DMS79 treated with DMSO at 0.1 percent for 48 hours (cell line): ENCODE measurements at places on chromosomes 11 and 22.

GRCh38 chr11:121659811-121660210 is 207.0 kb upstream of the SORL1-AS1 start:
- DNase-seq, result no peak

DNA sequence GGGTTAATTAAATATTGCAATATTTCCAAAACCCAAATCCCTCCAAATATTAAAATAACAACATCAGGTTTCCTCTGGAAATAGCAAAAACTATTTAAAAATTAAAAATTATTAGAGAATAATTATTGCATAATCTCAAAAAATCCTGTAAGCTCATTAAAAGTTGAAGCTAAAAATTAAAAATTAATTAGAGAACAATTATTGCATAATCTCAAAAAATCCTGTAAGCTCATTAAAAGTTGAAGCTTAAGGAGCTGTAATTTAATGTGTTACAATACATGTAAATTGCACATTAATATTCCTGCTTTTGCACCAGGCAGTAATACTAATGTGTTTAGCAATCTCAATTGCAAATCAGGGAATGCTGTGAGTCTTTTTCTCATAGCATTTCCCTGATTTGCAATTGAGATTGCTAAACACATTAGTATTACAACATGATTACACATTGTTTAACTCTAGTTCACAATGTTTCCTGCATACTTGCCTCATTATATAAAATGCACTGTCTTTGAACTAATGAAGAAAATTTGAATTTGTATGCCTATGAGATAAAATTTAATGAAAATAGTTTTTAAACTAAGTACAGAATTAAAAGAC is 247.7 kb downstream of the GUCY1A2 start:
- DNase-seq, result no peak

DNA sequence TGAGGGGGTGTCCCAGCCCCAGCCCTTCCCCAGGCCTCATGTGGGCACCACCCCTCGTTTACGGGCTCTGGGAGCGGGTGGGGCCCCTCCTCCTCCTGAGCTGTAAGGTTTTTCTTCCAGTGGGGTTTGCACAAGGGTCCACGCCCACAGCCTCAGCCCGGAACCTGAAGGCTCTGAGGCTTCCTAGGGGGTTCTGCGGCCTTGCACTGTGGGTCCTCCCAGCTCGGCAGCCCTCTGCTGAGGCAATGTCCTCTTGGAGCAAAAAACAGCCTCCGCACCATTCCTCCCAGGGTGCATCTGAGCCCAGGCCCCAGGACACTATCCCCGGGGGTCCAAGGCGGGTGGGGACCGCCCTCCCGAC is 14.1 kb downstream of the H19 start:
- no peak for DNase-seq

DNA sequence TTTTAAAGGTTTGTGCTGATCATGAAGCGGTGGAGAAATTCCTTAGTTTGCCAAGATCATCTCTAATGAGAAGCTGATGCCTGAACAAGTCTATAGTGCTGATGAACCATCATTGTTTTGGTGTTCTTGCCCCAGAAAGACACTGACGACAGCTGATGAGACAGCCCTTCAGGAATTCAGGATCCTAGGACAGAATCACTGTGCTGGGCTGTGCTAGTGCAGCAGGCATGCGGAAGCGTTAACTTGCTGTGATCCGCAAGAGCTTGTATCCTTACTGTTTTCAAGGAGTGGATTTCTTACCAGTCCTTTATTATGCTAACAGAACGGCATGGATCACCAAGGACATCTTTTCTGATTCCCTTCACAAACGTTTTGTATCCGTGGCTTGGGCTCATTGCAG is 104.1 kb downstream of the TBC1D22A start:
- DNase-seq, result no peak

- DNase-seq, result no peak
Observed at GRCh38 chr11:103051151-103051801, 40.7 kb downstream of the DCUN1D5 start.

GRCh38 chr11:17460406-17460805 is 16.2 kb downstream of the ABCC8 start:
- no peak for DNase-seq

DNA sequence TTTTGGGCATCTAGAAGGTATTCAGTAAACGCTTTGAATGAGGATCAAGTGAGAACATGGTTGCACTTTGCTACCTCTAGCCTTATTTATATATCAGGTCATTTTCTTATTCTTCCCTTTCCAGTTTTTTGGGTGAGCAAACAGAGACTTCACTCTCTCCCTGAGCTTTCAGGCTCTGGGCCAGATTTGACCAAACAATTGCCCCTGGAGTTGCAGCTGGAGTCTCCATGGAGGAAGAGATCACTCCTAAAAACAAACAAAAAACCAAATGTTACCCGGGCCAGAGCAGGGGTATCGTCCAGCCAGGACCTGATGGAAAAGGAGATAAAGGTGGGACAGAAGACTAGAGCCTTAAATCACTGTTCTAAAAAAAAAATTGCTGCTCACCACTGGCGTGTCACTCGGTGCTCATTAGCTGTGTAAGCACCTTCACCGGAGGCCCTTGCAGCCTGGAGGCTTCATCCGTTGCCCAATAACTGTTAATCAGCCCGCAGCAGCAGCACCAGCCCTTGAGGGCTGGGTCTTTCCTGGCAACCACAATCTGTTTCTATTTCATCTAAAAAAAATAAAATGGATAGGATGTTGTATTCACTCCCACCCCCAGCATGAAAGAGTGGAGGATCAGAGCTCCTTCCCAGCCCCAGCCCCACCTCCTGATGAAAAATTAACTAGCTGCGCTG is 125.0 kb downstream of the PKNOX2 start:
- DNase-seq, result no peak

- no peak for DNase-seq
Observed at GRCh38 chr11:1453611-1454034, 33.0 kb downstream of the MOB2 start.

DNA sequence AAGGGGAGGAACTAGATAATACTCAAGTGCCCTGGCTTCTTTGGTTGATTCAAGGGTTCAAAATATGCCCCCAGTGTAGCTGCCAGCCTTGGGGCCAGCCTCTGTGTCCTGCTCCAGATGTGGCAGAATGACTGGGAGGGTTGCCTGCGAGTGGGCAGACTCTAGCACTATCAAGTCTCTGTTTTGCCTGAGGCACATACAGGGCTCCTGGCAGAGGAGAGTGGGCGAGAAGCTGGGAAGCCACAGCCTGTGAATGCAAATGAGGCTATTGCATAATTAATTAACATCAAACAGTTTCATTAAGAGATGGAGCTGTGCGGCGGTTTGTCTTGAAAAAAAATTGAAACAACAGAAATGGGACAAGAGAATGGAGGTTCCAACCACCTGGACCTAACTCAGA is 50.8 kb downstream of the BUD13 start:
- DNase-seq, result no peak

- DNase-seq, result no peak
Observed at GRCh38 chr11:73114835-73115220, 27.3 kb downstream of the FCHSD2 start.

- no peak for DNase-seq
Observed at GRCh38 chr11:8285796-8286195, 22.1 kb upstream of the LMO1 start.

- peak; percentile 75 for DNase-seq
Observed at GRCh38 chr22:23219822-23220484, 39.6 kb downstream of the BCR start.

GRCh38 chr22:27466229-27466628 is 335.3 kb downstream of the MN1 start:
- no peak for DNase-seq

GRCh38 chr11:64089915-64090805 is 54.4 kb downstream of the FLRT1 start:
- DNase-seq, result no peak

GRCh38 chr11:102712137-102712536 is 6.6 kb upstream of the MMP27 start:
- no peak for DNase-seq

DNA sequence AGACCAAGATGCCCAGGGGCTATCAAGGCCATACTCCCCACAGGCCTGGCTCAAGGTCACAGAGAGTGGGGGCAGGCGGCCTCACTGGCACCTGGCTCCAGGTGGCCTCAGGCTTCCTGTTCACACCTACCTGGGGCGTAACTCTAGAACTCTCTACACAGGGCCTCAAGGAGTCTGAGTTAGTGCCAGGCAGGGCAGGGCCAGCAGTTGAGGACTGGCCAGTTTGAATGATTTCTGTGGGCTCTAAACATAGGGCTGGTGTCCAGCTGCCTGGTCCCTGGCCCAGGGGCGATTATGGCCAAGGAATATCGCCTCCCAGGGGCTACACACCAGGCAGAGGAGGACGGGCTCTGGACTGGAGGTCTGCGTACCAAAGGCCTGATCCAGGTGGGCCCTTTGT is 79.2 kb downstream of the WNT7B start:
- DNase-seq, result no peak

DNA sequence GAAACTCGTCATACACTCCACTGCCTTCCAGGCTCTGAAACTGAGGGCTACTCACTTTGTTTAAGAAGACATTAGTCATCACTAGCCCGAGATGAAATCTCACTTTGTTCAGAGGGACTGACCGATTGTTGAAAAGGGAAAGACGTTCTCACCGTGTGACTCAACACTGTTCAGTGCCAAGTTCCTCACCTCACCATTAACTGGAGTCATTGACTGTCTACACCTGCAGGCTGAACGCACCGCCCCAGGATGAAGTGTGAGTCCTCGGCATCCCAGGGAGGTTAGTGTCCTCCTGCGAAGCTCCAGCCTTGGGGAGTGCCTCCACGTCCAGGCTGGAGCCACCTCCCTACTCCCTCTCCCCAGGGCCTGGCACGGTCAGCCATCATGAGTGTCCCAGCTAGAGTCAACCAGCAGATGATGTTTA is 30.4 kb downstream of the FADD start:
- no peak for DNase-seq

- no peak for DNase-seq
Observed at GRCh38 chr11:102225689-102226568, 91.4 kb upstream of the BIRC3 start.

- DNase-seq, result peak; percentile 72
Observed at GRCh38 chr11:615504-616319, at the start of gene IRF7. TSS of gene IRF7 (minus strand) at chr11:615950. CDS start at chr11:615364, 586 bp downstream.

GRCh38 chr11:70191495-70192140 is 11.5 kb upstream of the FADD start:
- DNase-seq, result peak; percentile 34

DNA sequence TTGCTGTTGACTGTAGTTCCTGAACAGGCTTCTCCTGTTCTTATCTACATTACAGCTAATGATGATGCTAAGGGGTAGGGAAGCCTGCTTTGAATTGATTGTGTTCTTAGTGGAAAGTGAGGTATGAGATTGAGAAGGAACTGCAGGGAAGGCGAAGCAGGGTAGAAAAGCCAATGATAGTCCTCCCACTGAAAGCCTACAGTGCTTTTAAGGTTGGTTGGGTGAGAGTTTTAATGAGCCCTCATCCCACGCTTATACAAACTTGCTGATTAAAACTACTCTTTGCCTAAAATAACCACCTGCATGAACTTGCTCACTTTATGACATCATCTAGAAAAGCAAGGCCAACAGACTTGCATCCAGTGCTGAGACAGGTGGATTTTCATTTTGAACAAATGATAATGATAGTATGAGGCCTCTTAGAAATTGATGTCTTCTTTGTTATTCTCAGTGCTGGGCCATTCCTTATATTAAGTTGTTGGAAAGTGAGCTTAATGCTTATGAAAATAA is 632.4 kb upstream of the ANO5 start:
- no peak for DNase-seq

DNA sequence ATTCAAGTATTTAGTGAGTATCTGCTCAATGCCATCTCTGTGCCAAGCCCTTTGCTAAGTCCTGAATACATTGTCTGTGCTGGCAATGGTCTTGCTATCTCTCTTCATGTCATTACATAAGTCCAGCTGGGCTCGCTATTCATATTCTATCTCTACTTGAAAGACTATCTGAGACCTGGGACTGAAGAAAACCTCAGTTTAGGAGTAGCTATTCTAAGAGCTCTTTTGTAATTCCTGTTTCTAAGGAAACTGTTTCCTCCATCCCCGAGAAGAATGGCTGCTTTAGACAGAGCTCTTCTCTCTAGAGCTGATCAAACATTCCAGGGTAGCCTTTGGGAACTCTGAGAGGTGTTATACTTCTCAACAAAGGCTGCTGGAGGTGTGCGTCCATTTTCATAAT is 33.0 kb downstream of the SLC17A6 start:
- no peak for DNase-seq

DNA sequence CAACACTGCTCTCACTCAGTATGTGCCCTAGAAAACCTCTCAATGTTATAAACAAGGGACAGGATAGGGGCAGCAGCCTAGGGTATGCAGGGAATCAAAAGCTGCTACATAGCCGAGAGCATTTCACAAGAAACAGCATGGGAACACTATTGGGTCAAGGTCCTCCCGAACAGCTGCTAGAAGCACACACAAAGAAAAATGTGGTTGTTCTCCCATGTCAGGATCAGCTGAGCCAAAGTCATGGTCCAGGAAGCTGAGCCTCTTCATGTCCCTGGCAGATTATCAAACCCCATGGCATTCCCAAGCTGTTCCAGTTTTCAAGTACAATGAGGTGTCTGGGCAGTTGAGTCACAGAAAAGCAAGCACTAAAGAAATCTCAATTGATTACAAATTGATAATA is 21.0 kb upstream of the GDPD4 start:
- DNase-seq, result no peak

GRCh38 chr22:27870234-27871191 is 48.5 kb downstream of the PITPNB start:
- no peak for DNase-seq

- no peak for DNase-seq
Observed at GRCh38 chr11:129968591-129969419, 33.8 kb downstream of the PRDM10 start.

GRCh38 chr11:60977224-60977623 is 5.7 kb downstream of the CD6 start:
- no peak for DNase-seq

GRCh38 chr11:38411149-38411548 is 1813.1 kb upstream of the RAG2 start:
- DNase-seq, result no peak

DNA sequence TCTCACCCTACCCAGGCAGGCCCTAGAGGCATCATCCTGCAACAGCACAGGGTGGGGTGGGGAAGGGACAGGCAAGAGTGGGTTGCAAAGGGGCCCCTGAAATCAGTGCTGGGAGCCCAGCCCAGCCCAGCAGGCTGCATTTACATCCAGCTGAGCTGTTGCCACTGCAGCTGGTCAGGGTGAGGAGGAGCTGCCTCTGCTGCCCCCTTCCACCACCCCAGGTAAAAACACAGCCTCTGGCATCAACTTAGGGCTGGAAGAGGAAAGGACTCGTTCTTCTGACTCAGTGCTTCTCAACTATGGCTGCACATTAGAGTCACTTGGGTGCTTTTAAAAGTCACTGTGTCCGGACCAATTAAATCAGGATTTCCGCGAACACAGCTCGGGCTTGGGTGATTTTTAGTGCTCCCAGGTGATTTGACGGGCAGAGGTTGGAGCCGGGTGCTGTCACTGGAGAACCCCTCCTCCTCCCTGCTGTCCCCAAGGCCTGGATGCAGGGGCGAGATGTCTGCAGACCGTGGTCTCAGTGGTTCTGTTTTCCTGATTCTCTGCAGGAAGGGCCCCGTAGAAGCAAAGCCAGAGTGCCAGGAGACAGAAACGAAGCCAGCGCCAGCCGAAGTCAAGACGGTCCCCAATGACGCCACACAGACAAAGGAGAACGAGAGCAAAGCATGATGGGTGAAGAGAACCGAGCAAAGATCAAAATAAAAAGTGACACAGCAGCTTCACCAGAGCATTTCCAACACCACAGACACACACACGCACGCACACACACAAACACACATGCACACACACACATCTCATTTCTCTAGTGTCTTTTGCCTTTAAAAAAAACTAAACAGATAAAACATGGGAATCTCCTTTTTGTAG is 39.4 kb upstream of the TTC12 start:
- no peak for DNase-seq
